ENCODE measurements at places on chromosomes 2 and 18. TPM values are rescaled to one million over a fixed set of nuclear protein-coding genes. Genes with fewer than 3 reads are reported as not detected.

GRCh38 chr2:199452260-199452990 lies 5.3 kb downstream of the SATB2 start:
- DNase-seq: no peak

DNA sequence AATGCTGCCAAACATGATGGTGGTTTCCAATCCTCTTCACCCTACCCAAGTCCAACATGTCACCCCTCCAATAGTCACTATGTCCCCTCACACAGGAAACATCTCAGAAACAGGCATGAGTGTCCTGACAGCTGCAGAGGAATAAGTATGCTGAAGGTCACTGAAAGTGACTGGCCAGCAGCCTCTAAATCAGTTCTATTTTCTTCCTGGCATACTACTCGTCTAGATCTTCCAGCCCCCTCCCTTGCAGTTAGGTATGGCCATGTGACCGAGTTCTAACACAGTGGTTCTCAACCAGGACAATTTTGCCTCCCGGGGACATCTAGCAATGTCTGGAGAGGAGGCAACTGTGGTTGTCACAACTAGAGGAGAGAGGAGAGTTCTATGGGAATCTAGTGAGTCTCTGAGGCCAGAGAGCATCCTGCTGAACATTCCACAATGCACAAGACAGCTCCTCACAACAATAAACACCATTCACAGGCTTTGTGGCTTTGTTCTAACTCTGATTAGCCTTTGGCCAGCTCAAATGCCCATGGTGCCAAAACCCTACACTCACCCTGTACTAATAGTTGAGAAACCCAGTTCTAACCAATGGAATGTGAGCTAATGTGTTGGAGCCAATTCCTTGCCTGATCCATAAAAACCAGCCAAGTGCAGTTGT lies 12.6 kb upstream of the ID2 start:
- DNase-seq: no peak

DNA sequence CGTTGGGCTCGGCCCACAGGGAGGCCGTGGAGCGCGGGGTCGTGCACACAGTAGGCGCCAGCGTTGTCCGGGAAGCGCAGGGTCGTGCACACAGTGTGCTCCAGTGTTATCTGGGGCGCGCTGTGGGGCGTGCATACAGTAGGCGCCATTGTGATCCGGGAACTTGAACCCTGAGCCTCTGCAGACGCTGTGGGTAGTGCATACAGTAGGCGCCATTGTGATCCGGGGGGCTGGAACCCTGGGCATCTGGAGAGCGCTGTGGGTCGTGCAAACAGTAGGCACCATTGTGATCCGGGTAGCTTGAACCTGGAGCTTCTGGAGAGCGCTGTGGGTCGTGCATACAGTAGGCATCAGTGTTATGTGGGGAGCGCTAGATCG lies 793 bp downstream of the ZNF236 start:
- no peak for DNase-seq

DNA sequence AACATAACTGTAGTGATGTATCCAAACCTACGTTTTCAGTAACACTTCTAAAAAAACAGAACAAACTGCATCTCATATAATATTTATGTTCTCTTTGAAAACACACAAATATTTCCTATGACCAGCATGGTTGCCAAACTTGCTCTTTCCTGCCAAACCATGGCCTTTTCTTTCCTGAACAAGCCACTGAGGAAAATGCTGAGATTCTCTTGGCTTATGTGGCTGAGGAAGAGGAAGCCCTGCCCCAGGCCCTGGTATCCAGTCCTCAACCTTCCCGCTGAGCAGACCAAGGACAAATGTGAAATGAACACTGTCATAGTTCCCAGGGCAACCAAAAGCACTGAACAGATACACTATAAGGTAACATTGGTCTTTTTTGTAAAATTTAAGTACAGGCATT lies 35.9 kb upstream of the NARS1 start:
- no peak for DNase-seq

DNA sequence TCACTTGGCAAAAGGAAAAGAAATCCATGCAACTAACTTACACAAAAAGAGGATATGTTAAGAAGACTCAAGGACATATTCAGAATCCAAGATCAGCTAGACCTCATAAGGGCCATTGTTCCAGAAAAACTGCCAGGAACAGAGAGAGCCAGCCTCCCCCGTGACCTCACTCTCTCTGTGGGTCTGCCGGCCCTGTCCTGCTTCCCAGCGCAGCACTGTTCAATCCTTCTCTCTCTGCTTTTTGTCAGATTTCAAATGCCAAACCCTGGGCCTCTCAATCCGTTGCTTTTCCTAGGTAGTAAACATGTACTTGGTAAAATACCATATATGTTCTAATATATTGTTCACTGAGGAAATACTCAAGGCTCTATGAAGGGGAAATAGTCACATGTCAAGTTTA lies 40.0 kb upstream of the ACKR3 start:
- no peak for DNase-seq

GRCh38 chr2:39127973-39128372 lies 7.1 kb upstream of the SOS1 start:
- DNase-seq: no peak

DNA sequence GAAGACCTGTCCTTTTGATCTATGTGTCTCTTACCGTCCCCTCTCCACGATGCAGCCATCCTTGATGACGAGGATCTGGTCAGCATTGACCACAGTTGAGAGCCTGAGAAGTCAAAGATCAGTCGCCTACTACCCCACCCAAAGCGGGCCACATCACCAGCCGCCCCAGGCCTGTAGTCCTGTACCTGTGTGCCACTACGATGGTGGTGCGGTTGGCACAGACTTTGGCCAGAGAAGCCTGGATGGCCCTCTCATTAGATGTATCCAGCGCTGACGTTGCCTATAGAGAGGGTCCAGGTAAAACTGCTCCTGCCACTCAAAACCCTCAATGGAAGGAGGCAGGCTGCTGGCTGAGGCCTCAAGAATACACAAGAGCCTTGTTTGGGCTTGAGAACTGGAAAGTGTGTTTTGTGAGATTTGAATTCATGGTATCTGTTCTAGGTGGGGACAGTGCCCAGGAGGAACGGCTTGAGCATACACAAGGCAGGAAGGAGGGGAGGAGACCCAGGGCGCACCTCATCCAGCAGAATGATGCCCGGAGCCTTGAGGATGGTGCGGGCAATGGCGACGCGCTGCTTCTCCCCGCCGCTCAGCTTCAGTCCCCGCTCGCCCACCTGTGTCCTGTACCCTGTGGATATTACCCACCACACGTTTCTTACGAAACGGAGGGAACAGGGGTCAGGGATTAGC lies 3.8 kb downstream of the ZFAND2B start:
- DNase-seq: no peak

GRCh38 chr2:226256709-226257376 lies 542.8 kb downstream of the IRS1 start:
- no peak for DNase-seq

GRCh38 chr2:176748662-176749061 lies 463.9 kb upstream of the HNRNPA3 start:
- no peak for DNase-seq

DNA sequence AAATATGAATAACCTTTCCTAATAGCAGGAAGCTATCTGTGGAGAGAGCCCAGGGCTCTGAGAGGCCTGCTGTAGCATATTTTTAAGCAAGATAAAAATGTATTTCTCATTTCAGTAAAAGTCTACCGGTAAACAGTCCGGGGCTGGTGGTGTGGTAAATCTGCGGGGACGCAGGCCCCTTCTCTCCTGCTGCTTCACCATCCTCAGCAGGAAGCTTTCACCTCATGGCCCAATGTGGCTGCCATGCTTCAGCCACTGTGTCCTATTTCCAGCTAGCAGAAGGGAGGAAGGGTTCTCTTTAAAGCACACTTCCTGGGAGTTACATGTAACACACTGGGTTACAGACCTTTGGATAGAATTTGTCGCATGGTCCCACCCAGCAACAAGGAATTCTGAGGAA lies 79.5 kb upstream of the ODC1 start:
- DNase-seq: no peak

GRCh38 chr2:159606287-159606686 lies 10.1 kb downstream of the BAZ2B start:
- no peak for DNase-seq

The ANKRD23 gene
- 5.5 TPM for total RNA-seq

The TFCP2L1 gene
- total RNA-seq: 0.17 TPM

Measured in left ventricle myocardium superior (tissue), 1 donor.